ENCODE measurements at places on chromosomes 16 and 17. TPM values are rescaled to one million over a fixed set of nuclear protein-coding genes. Genes with fewer than 3 reads are reported as not detected.

DNA sequence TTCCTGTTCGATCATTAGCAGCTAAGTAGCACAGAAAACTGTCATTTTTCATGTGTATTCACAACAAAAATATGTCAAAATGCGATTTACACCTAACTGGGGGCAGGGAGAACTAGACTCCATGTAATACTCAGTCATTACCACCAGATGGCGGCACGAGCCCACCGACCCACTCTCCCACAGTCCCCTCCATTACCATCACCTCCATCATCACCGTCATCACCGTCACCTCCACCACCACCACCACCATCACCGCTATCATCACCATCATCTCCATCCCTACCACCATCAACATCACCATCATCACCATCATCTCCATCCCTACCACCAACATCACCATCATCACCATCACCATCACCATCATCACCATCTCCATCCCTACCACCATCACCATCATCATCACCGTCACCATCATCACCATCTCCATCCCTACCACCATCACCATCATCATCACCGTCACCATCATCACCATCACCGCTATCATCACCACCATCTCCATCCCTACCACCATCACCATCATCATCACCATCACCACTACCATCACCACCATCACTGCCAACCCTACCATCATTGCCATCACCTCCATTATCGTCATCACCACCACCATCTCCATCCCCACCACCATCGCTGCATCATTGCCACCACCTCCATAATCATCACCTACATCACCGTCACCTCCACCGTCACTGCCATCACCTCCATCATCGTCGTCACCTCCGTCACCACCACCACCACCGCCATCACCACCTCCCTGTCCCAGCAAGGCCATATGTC, 14.4 kb downstream of the NDUFAF8 start:
- DNase-seq = peak; percentile 63
- H3K27me3 ChIP-seq = no peaks in the 10 kb centered on the region
- H3K4me1 ChIP-seq = peaks cover 19% of the 10 kb centered on the region
- H3K4me3 ChIP-seq = no peak overlapping the region

DNA sequence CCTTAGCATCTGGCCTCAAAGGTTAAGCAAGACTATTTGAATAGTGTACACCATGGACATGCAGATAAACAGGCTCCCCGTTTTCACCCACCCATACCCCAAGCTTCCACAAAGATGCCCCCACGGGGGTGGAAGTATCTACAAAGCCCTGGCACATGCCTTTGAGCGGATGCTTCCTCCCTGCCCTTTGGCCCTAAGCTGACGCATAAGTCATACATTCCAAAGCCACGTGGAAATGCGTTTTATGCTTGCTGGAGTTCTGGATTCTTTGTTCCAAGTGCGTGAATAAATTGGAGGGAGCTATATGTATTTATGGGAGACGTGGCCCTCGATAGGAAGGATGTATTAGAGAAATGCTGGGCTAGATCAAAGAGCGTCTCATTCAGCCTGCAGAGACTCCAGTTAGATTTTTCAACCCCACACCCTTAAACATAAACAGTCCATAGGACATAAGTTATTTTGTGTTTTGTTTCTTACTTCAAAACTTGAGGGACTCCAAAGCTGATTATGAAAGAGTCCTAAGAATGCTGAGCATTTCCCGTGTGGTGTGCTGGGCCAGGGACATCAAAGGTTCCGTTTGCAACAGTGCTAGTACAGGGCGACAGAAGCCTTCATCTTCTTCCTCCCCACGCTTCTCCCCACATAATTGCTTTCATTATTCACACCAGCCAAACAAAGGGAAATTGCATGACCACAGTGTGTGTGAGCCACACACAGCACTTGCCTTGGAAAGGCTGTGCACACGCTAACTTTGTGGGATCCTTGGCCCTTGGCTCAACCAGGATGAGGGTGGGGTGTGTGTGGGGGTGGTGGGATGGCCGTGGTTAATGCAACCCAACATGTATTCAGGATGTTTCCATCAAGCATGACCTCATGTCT, 73.6 kb downstream of the WIPI1 start:
- peak overlapping the region; percentile 77 for H3K27ac ChIP-seq
- no peaks in the 10 kb centered on the region for H3K27me3 ChIP-seq
- peaks cover 34% of the 10 kb centered on the region for H3K4me1 ChIP-seq
- DNase-seq = no peak
- no peaks in the 10 kb centered on the region for H3K36me3 ChIP-seq
- no peak overlapping the region for H3K4me3 ChIP-seq

TP53TG3F gene
- not detected for total RNA-seq

DNA sequence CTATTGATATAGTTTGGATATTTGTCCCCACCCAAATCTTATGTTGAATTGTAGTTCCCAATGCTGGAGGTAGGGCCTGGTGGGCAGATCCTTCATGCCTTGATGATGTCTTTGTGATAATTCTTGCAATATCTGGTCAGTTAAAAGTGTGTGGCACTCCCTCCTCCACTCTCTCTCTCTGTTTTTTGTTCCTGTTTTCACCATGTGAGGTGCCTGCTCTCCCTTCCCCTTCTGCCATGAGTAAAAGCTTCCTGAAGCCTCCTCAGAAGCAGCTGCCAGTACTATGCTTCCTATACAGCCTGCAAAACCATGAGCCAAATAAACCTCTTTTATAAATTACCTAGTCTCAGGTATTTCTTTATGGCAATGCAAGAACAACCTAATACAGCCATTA, 47.3 kb downstream of the TOM1L2 start:
- no peaks in the 10 kb centered on the region for H3K36me3 ChIP-seq
- H3K4me1 ChIP-seq = peaks cover 40% of the 10 kb centered on the region
- no peak for DNase-seq
- H3K27ac ChIP-seq = no peak overlapping the region
- no peaks in the 10 kb centered on the region for H3K27me3 ChIP-seq
- no peak overlapping the region for H3K4me3 ChIP-seq

NTN1 gene
- 9.1 TPM for total RNA-seq

LRRC37A2 gene
- total RNA-seq = 10.7 TPM

- peak; percentile 24 for DNase-seq
- H3K36me3 ChIP-seq = peaks cover 100% of the 10 kb centered on the region
- peaks cover 5% of the 10 kb centered on the region for H3K4me1 ChIP-seq
- H3K27ac ChIP-seq = no peak overlapping the region
Observed at GRCh38 chr17:4083187-4083586, 59.6 kb downstream of the ZZEF1 start.

- DNase-seq = no peak
- H3K36me3 ChIP-seq = no peaks in the 10 kb centered on the region
- H3K27me3 ChIP-seq = no peaks in the 10 kb centered on the region
- H3K4me3 ChIP-seq = no peak overlapping the region
- H3K27ac ChIP-seq = no peak overlapping the region
- H3K4me1 ChIP-seq = peaks cover 20% of the 10 kb centered on the region
Observed at GRCh38 chr16:68450741-68451255, 2.5 kb upstream of the SMPD3 start.

DNA sequence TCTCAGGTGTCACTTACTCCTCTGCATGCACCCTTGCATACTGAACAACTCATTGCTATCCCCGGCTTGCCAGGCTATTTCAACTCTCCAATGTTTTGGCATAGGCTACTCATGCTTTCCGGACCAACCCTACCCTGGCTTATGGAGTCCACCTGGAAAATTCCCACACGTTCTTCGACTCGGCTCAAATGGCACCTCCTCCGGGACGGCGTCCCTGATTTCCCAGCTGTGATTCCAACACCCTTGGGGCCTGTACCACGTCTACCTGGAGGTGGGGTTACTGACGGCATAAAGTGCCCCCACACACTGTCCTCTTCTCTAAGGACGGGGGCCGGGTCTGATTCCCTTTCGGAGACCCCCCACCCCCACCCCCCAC, 498 bp downstream of the SMYD4 start:
- peaks cover 11% of the 10 kb centered on the region for H3K4me1 ChIP-seq
- DNase-seq = no peak
- peak overlapping the region; percentile 77 for H3K27ac ChIP-seq

ZNF597 gene
- total RNA-seq = 4.1 TPM

CTRB2 gene
- total RNA-seq = 15.9 TPM

DNA sequence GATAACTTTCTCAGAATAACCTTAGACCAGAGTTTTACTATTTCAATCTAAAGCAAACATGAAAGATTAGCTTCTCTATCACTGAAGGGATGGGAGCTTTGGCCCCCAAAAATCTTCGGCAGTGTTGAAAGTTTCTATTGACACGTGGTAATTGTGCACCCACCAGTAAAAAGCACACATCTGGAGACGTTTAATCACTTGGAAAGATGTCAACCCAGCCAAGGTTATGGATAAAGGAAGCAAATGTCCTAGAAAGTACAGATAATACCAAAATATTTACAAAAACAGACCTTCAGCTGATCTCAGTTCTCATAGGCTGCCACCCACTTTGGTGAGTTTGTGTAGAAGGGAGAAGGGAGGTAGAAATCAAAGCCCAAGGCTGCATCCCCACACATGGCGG, 5.3 kb downstream of the MYCBPAP start:
- DNase-seq = no peak
- no peaks in the 10 kb centered on the region for H3K36me3 ChIP-seq
- no peaks in the 10 kb centered on the region for H3K27me3 ChIP-seq
- H3K4me1 ChIP-seq = peaks cover 6% of the 10 kb centered on the region
- no peak overlapping the region for H3K4me3 ChIP-seq

TEDC2 gene
- total RNA-seq = not detected

- no peak overlapping the region for H3K27ac ChIP-seq
- no peaks in the 10 kb centered on the region for H3K36me3 ChIP-seq
- no peak for DNase-seq
- no peaks in the 10 kb centered on the region for H3K27me3 ChIP-seq
- no peak overlapping the region for H3K4me3 ChIP-seq
Observed at GRCh38 chr17:66220079-66220835, 9.0 kb downstream of the APOH start.

CEP131 gene
- total RNA-seq = 5.3 TPM

- no peaks in the 10 kb centered on the region for H3K4me1 ChIP-seq
- H3K27ac ChIP-seq = no peak overlapping the region
- H3K36me3 ChIP-seq = no peaks in the 10 kb centered on the region
- H3K4me3 ChIP-seq = no peak overlapping the region
- no peak for DNase-seq
- no peaks in the 10 kb centered on the region for H3K27me3 ChIP-seq
Observed at GRCh38 chr17:9839433-9839832, 13.7 kb downstream of the GLP2R start.

DNA sequence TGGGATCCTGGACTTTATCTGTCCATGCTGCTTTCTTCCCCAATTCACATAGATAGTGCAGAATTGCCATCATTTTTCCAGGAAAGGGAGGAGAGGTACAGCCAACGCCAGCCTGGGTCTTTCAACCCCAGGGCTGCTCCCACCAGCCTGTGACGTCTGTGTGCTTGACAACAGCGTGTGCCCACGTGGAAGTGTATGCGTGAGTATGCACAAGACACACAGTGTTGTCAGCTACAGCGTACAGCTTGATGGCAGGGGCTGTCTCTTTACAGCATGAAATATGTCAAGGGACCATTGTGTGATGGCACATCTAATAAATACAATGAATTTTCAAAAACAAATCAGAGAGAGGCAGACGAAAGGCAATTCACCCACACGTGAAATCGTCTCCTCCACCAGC, 62.3 kb downstream of the GSG1L start:
- H3K27me3 ChIP-seq = no peaks in the 10 kb centered on the region
- H3K4me1 ChIP-seq = no peaks in the 10 kb centered on the region
- no peak overlapping the region for H3K27ac ChIP-seq
- DNase-seq = no peak
- H3K36me3 ChIP-seq = no peaks in the 10 kb centered on the region
- H3K4me3 ChIP-seq = no peak overlapping the region

GRCh38 chr16:31397701-31398100, 4.6 kb downstream of the ITGAD start:
- H3K27ac ChIP-seq = no peak overlapping the region
- H3K4me3 ChIP-seq = no peak overlapping the region
- H3K4me1 ChIP-seq = no peaks in the 10 kb centered on the region
- DNase-seq = no peak

GRCh38 chr16:2769675-2770056, 7.4 kb downstream of the ELOB start:
- H3K4me1 ChIP-seq = no peaks in the 10 kb centered on the region
- peak; percentile 73 for DNase-seq
- H3K27me3 ChIP-seq = no peaks in the 10 kb centered on the region
- H3K27ac ChIP-seq = no peak overlapping the region
- H3K36me3 ChIP-seq = peaks cover 76% of the 10 kb centered on the region

DNA sequence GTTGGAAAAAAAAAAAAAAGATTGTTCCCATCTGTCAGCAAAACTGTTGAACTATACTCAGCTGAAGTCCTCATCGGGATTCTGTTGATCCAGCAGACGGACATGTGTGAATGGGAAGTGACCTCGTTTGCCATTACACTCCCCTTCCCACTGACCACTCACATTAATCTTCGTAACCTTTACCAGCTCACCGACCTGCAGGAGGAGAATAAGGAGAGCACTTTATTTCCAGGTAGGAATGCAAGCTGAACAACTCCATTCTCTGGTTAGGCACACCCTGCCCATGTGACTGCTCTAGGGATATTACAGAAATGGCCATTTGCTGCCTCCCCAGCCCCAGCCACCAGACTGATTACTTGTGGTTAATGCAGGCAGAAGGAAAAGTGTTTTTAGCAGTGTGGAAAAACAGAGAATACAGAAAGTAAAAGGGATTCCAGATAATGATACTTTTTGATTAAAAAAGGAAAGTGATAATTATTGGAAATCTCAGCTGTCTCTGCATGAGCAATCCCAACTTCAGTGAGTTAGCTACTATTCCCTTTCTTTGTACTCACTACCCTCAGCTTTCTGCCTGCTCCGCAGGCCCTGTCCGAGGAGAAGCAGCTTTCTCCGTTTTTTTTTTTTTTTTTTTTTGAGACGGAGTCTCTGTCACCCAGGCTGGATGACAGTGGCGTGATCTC, 23.6 kb upstream of the YWHAE start:
- peak; percentile 61 for DNase-seq
- no peak overlapping the region for H3K4me3 ChIP-seq
- H3K27ac ChIP-seq = peak overlapping the region; percentile 73
- H3K27me3 ChIP-seq = no peaks in the 10 kb centered on the region

DNA sequence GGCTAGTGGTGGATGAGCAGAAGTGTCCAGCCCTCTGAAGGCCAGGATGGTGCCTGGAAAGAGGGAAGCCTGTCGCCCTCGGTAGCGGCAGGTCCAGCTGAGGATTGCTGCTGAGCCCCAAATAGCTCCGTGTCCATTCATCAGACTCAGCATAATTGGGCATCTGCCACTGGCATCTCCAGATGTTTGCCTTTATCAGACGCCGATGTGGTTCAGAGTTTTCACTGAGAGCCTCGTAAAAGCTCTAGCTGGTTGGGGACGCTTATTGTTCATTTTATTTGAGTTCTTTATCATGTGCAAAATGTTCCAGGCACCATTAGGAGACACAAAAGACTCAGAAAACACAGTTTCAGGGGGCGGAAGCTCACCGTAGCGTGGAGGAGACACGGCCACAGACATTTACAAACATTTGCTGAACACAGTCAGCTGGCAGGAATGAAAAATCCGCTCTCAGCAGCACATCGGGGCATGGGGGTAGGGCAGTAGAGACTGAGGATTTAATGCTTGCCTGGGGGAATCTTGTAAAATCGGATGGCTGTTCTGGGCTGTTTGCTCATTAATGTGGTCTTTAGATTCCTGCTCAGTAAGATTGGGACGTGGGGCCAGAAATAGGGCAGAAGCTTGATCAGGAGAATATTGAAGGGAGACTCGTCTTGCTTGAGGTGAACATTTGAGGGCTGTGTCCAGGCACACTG, 41.7 kb downstream of the SMPD3 start:
- H3K36me3 ChIP-seq = no peaks in the 10 kb centered on the region
- DNase-seq = no peak
- H3K27ac ChIP-seq = no peak overlapping the region
- no peaks in the 10 kb centered on the region for H3K4me1 ChIP-seq

STX1B gene
- 0.44 TPM for total RNA-seq

MYH2 gene
- total RNA-seq = not detected

- H3K4me3 ChIP-seq = no peak overlapping the region
- H3K27me3 ChIP-seq = no peaks in the 10 kb centered on the region
- no peaks in the 10 kb centered on the region for H3K4me1 ChIP-seq
- no peak overlapping the region for H3K27ac ChIP-seq
- H3K36me3 ChIP-seq = no peaks in the 10 kb centered on the region
Observed at GRCh38 chr17:69523244-69523861, 108.9 kb downstream of the MAP2K6 start.

Data from upper lobe of left lung (tissue), 6 donors.